ENCODE measurements at places on chromosomes 3 and 15. TPM values are rescaled to one million over a fixed set of nuclear protein-coding genes. Genes with fewer than 3 reads are reported as not detected.

DNA sequence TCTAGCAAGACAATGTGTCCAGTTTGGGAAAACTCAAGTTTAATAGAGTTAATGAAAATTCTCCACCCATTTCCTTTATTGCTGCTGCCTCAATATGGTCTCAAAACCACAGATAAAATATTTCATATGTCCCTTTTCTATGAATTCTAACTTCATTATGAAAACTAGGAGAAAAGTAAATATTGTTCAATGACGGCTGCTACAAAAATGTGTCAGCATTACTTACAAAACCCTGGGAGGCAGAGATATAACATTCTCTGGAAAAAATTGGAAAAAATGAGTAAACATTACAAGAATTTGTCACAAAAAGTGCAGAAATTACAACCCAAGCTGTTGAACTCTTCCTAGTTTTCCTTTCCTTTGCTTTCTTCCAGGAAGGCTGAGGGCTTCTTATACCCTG is 22.2 kb upstream of the FBN1 start:
- H3K4me3 ChIP-seq = no peak overlapping the region
- no peak for DNase-seq
- no peaks in the 10 kb centered on the region for H3K36me3 ChIP-seq
- no peak overlapping the region for H3K27ac ChIP-seq
- no peaks in the 10 kb centered on the region for H3K4me1 ChIP-seq

- no peaks in the 10 kb centered on the region for H3K27me3 ChIP-seq
- no peaks in the 10 kb centered on the region for H3K36me3 ChIP-seq
- H3K4me3 ChIP-seq = no peak overlapping the region
- H3K27ac ChIP-seq = no peak overlapping the region
- no peak for DNase-seq
Measured at GRCh38 chr3:116951610-116952009, 242.0 kb downstream of the TUSC7 start.

- no peak for DNase-seq
- no peaks in the 10 kb centered on the region for H3K4me1 ChIP-seq
- no peak overlapping the region for H3K4me3 ChIP-seq
- H3K36me3 ChIP-seq = no peaks in the 10 kb centered on the region
- no peak overlapping the region for H3K27ac ChIP-seq
- no peaks in the 10 kb centered on the region for H3K27me3 ChIP-seq
Measured at GRCh38 chr15:45498701-45499100, 23.9 kb downstream of the SLC30A4 start.

DNA sequence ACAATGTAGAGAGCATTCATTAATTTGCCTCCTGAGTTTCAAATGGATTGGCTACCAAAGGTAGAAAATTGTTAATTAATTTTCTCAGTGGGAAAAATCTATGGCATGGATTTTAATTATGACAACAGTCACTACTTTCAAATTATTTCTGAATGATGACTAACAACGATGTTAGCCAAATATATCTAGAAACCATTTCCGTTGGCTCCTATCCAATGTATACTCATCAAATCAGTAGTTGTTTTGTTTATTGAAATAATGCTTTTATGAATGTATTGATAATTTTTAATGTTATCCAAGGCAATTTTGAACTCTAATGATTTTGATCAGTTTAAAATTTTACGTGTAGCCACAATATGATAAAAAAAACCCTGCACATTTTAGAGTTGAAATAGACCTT is 333.4 kb downstream of the NAALADL2 start:
- no peaks in the 10 kb centered on the region for H3K36me3 ChIP-seq
- no peak overlapping the region for H3K27ac ChIP-seq
- DNase-seq = no peak
- no peaks in the 10 kb centered on the region for H3K4me1 ChIP-seq
- H3K4me3 ChIP-seq = no peak overlapping the region

- DNase-seq = no peak
- no peak overlapping the region for H3K4me3 ChIP-seq
- H3K4me1 ChIP-seq = peaks cover 14% of the 10 kb centered on the region
- peaks cover 14% of the 10 kb centered on the region for H3K36me3 ChIP-seq
- no peak overlapping the region for H3K27ac ChIP-seq
Measured at GRCh38 chr3:48001991-48002390, 14.2 kb downstream of the MAP4 start.

- no peak for DNase-seq
- H3K4me3 ChIP-seq = no peak overlapping the region
- peaks cover 25% of the 10 kb centered on the region for H3K4me1 ChIP-seq
- H3K27ac ChIP-seq = no peak overlapping the region
- no peaks in the 10 kb centered on the region for H3K36me3 ChIP-seq
- no peaks in the 10 kb centered on the region for H3K27me3 ChIP-seq
Measured at GRCh38 chr3:187777331-187777941, 32.2 kb upstream of the BCL6 start.

GRCh38 chr15:84142888-84143337 is 92.7 kb upstream of the GOLGA6L4 start:
- H3K27ac ChIP-seq = no peak overlapping the region
- peak; percentile 75 for DNase-seq
- H3K27me3 ChIP-seq = no peaks in the 10 kb centered on the region
- no peak overlapping the region for H3K4me3 ChIP-seq
- H3K4me1 ChIP-seq = no peaks in the 10 kb centered on the region
- no peaks in the 10 kb centered on the region for H3K36me3 ChIP-seq

DNA sequence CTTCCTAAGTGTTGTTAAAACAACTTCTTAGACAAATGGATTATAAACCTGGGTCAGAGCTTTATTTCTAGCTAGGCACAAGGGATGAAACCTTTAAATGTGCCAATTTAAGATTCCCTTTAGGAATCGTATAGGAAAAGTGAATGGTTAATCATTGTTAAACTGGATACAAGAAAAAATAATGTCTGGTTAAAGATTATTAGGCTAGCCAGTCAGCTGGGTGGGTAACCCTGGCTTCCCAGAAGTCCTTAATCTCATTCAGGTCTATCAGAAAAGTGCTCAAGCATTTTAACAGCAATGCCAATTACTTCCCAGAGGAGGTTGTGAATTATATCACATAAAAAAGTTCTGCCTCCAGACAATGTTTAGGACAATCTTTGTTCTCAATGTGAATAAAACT is 37.6 kb downstream of the NANOGP8 start:
- H3K36me3 ChIP-seq = no peaks in the 10 kb centered on the region
- no peak overlapping the region for H3K27ac ChIP-seq
- no peaks in the 10 kb centered on the region for H3K27me3 ChIP-seq

DNA sequence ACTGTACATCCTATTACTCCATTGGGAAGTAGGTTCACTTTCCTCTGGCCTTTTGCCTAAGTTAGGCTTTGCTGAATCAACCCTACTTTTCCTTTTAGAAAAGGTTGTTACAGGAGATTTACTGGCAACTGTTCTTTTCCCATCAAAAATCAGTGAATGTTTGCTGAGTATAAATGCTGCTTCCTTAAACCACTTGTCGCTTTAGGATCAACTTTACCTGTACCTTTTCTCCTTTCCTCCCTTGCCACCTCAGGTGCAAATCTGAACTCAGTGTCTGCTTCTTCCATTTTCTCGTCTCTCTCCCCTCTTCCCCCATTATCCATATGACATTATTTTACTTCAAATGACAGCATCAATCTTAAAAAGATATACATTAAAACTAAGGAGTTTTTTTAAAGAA is 69.5 kb upstream of the GOLGA6B start:
- no peaks in the 10 kb centered on the region for H3K4me1 ChIP-seq
- DNase-seq = no peak
- no peak overlapping the region for H3K27ac ChIP-seq
- H3K4me3 ChIP-seq = no peak overlapping the region
- H3K36me3 ChIP-seq = peaks cover 12% of the 10 kb centered on the region

DNA sequence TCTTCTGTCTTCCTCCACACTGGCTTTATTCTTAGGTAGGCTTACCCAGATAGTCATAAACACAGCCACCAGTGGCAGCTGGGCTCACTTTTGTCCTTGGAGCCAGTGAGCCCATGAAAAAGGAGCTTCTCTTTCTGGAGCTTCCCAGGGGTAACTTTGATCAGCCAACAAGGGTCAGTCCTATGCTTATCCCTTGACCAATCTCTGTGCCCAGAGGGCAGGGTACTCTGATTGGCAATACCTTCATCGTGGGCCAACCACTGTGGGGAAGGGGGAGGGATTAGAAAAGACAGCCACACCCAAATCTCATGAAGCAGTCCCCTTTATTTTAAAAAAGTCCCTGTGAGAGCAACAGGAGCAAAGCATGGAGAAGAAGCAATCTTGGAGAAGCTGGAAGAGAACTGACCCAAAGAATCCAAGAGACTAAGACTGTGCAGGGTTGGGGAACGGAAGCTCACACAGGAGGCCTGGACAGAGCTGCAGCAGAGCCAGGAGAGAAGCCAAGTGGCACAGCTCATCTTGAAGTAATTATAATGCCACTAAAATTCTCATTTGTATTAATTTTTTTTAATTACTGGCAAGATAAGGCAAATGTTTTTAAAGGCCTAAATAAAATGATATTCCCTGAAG is 70.4 kb downstream of the SSUH2 start:
- DNase-seq = no peak
- no peak overlapping the region for H3K27ac ChIP-seq
- no peak overlapping the region for H3K4me3 ChIP-seq
- H3K4me1 ChIP-seq = no peaks in the 10 kb centered on the region
- H3K36me3 ChIP-seq = no peaks in the 10 kb centered on the region
- no peaks in the 10 kb centered on the region for H3K27me3 ChIP-seq

GRCh38 chr3:45311327-45311726 is 77.0 kb upstream of the LARS2 start:
- H3K36me3 ChIP-seq = no peaks in the 10 kb centered on the region
- H3K4me3 ChIP-seq = no peak overlapping the region
- H3K27me3 ChIP-seq = peaks cover 8% of the 10 kb centered on the region

GRCh38 chr3:147397875-147398812 is 8.2 kb downstream of the ZIC4 start:
- H3K4me3 ChIP-seq = no peak overlapping the region
- no peak for DNase-seq
- no peaks in the 10 kb centered on the region for H3K4me1 ChIP-seq
- peaks cover 13% of the 10 kb centered on the region for H3K27me3 ChIP-seq
- no peak overlapping the region for H3K27ac ChIP-seq

- no peaks in the 10 kb centered on the region for H3K27me3 ChIP-seq
- H3K4me3 ChIP-seq = no peak overlapping the region
- no peak overlapping the region for H3K27ac ChIP-seq
- H3K4me1 ChIP-seq = no peaks in the 10 kb centered on the region
- DNase-seq = no peak
Measured at GRCh38 chr3:82088749-82089148, 327.3 kb upstream of the GBE1 start.

GRCh38 chr3:122902326-122902725 is 107.5 kb downstream of the SLC49A4 start:
- H3K27ac ChIP-seq = no peak overlapping the region
- peaks cover 19% of the 10 kb centered on the region for H3K4me1 ChIP-seq
- no peaks in the 10 kb centered on the region for H3K27me3 ChIP-seq
- no peak overlapping the region for H3K4me3 ChIP-seq

DNA sequence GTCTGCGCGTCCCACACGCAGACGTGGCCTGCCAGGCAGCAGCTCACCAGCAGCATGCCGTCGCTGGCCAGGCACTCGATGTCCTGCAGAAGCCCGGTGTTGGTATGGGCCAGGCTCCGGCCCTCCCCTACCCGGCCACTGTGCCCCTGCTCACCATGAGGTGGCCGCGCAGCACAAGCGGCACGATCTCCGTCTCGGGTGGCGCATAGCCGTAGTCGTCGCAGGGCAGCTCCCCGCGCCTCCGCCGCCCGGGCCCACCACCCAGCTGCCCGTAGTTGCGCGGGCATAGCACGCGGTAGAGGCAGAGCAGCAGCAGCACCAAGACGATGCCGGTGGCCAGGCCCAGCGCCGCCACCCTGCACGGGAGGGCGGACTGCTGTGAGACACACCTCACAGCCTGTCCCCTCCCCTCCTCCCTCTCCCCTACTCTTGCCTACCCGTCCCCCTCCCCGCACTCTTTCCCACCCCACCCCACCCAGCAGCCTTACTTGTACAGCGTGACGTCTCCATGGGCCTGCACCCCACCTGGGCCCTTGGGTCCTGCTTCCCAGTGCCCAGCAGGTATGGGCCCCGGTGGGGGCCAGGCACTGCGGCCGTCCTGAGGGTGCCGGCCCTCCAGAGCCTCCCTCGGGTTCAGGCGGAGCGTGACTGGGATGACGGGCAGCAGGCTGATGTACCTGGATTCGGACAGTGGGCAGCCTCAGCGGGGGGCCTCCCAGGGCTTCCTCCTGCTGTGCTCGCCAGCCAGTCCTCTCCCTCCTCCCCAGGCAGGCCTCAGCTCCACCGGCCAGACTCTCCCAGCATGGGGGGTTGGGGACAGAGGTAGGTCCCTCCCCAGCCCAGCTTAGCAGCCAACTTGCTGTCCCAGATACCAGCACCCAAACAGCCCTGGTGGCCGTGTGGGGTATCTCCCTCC is 37.6 kb downstream of the PTPN23 start:
- H3K27me3 ChIP-seq = no peaks in the 10 kb centered on the region
- H3K4me1 ChIP-seq = peaks cover 43% of the 10 kb centered on the region
- H3K36me3 ChIP-seq = peaks cover 31% of the 10 kb centered on the region
- no peak overlapping the region for H3K4me3 ChIP-seq
- no peak for DNase-seq
- no peak overlapping the region for H3K27ac ChIP-seq

DNA sequence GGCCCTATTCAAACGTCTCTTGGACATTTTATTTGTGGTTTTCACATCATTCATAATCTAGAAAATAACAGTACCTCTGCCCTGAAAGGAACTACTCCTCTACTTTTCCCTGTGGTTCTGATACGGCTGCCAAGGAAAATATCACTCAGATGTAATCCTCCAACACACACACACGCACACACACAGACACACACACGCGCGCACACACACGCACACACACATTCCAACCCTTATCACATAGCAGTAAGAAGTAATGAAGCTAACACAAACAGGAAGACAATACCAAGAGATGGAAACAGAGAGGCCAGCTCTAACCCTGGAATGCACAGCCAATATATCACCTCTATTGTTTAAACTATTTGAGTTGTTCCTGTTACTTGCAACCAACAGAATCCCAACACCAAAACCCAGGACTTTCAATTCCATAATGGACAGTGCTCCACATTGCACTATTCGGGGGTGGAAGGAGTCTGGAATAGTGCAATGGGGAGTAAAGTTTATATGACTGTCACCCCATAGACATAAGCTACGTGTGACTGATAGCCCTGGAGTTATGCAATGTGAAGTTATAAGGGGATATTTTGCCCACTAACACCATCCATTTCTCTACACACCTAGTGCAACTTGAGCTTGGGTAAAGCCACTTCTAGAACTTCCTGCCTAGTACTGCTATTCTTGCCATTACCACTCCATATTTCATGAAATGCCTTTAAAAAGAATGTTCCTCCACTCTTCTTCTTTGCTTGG is 71.3 kb upstream of the FNDC3B start:
- no peak for DNase-seq
- peaks cover 78% of the 10 kb centered on the region for H3K4me1 ChIP-seq
- H3K4me3 ChIP-seq = no peak overlapping the region
- H3K27me3 ChIP-seq = no peaks in the 10 kb centered on the region
- peak overlapping the region; percentile 90 for H3K27ac ChIP-seq
- H3K36me3 ChIP-seq = no peaks in the 10 kb centered on the region

- H3K4me3 ChIP-seq = no peak overlapping the region
- DNase-seq = no peak
- H3K36me3 ChIP-seq = no peaks in the 10 kb centered on the region
- H3K27me3 ChIP-seq = no peaks in the 10 kb centered on the region
- H3K27ac ChIP-seq = no peak overlapping the region
- H3K4me1 ChIP-seq = no peaks in the 10 kb centered on the region
Measured at GRCh38 chr3:3053974-3054373, 56.2 kb downstream of the IL5RA start.

GRCh38 chr15:40829115-40829514 is 607 bp upstream of the PPP1R14D start:
- no peak for DNase-seq
- peaks cover 60% of the 10 kb centered on the region for H3K4me1 ChIP-seq
- no peaks in the 10 kb centered on the region for H3K27me3 ChIP-seq
- no peak overlapping the region for H3K27ac ChIP-seq
- no peaks in the 10 kb centered on the region for H3K36me3 ChIP-seq

Gene FANCD2OS
- not detected for total RNA-seq

Gene OCA2
- not detected for total RNA-seq

Gene CACNA2D3
- not detected for total RNA-seq

Gene LSAMP
- total RNA-seq = not detected

Gene SLC9C1
- not detected for total RNA-seq

Gene IQCF5
- total RNA-seq = not detected

Gene ZNF662
- total RNA-seq = not detected
